ENCODE measurements at places on chromosomes 7 and 10.
A peak's percentile ranks its signal among the peaks of the same experiment; 100 is the strongest.

DNA sequence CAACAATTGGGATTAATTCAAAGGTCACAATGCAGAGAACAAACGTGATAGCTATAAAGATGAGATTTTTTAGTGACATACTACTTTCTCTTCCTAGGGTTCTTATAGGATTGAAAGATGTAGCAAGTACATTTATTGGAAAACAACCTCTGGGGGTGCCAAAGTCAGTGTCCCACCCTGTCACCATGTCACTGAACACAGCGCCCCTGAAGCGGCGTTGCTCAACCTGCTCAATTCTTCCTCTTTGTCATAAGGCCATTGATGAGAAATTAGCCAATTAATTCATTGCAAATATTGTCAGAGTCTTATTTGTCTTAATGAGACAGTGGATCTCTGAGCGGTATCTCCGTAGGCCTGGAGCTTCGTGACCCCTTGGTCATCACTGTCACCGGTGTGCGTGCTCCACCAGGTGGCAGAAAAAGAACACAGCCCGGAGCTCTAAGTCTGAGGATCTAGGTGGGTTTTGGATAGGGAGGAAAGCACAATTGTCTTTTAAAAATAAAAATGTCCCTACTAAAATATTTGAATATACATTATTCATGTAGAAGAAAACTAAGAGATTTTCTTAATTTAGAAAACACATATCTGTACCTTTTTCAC, 362.6 kb downstream of the PAXIP1 start:
- no peak overlapping the region for H3K27ac ChIP-seq
- no peaks in the 10 kb centered on the region for H3K4me1 ChIP-seq
- no peak for DNase-seq
- H3K27me3 ChIP-seq, result no peaks in the 10 kb centered on the region

DNA sequence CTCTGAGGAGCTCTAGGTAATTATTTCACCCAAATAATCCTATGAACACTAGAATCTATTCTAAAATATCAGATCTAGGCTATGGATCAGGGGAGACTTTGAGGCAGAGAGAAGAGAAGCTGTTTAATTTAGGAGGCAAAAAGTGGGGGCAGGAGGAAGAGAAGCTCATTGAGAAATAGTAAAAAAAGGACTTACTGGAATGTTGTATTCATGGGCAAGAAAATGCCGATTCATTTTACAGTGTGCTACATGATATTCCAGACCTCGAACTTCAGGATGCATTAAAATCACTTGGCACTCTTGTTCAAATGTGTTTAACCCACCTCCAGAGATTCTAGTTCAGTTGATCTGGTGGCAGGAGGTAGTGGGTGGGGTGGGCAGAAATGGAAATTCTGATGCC, 109.5 kb upstream of the ITGB1 start:
- no peaks in the 10 kb centered on the region for H3K4me1 ChIP-seq
- DNase-seq, result no peak
- H3K4me3 ChIP-seq, result no peak overlapping the region
- H3K27ac ChIP-seq, result no peak overlapping the region
- H3K36me3 ChIP-seq, result no peaks in the 10 kb centered on the region

GRCh38 chr10:97279121-97279815, 13.2 kb downstream of the ARHGAP19 start:
- peaks cover 9% of the 10 kb centered on the region for H3K4me1 ChIP-seq
- H3K27me3 ChIP-seq, result no peaks in the 10 kb centered on the region
- no peak overlapping the region for H3K4me3 ChIP-seq
- no peaks in the 10 kb centered on the region for H3K36me3 ChIP-seq
- peak overlapping the region; percentile 76 for H3K27ac ChIP-seq

DNA sequence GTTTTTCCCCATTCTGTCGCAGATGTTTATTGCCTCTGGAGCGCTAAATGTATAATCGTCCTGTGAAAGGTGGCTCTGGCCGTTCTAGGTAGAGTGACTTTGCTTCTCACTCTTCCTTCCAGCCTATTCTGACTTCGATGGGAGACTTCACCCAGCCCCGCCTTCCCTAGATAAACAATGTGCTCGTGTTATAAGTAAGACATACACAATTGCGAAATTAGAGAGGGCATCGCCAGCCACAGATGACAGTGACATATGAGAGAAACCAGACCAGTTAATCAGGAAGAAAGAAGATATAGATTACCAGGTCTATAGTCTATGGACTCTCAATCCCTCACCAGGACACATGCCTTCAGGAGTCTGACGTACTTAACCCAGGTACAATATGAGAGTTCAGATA, 1050.5 kb upstream of the AUTS2 start:
- DNase-seq, result no peak
- H3K27me3 ChIP-seq, result peaks cover 3% of the 10 kb centered on the region
- no peak overlapping the region for H3K27ac ChIP-seq
- H3K4me3 ChIP-seq, result no peak overlapping the region
- H3K36me3 ChIP-seq, result no peaks in the 10 kb centered on the region

- no peak overlapping the region for H3K27ac ChIP-seq
- H3K27me3 ChIP-seq, result no peaks in the 10 kb centered on the region
- DNase-seq, result no peak
- H3K4me3 ChIP-seq, result no peak overlapping the region
- H3K4me1 ChIP-seq, result no peaks in the 10 kb centered on the region
Observed at GRCh38 chr7:25369786-25370185, 141.5 kb upstream of the NPVF start.

DNA sequence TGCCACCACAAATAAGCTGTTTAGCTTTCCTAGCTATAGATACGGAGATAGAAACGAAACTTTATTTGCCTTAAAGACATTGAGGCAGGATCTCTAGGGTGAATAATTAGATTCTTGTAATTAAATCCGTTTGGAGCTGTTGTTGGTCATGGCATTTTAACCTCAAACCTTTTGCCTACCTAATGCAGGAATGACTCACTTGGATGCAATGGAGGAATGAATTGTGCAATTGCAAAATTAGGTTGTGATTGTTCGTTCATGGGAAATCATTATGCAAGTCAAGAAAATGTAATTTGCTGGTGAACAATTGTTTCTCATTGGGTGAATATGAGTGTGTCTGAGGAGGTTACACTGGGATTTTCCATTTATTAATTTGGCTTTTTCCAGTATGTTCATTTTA, 703.5 kb downstream of the GATA3 start:
- no peak overlapping the region for H3K27ac ChIP-seq
- H3K4me3 ChIP-seq, result no peak overlapping the region
- H3K27me3 ChIP-seq, result no peaks in the 10 kb centered on the region
- H3K36me3 ChIP-seq, result no peaks in the 10 kb centered on the region
- no peaks in the 10 kb centered on the region for H3K4me1 ChIP-seq

DNA sequence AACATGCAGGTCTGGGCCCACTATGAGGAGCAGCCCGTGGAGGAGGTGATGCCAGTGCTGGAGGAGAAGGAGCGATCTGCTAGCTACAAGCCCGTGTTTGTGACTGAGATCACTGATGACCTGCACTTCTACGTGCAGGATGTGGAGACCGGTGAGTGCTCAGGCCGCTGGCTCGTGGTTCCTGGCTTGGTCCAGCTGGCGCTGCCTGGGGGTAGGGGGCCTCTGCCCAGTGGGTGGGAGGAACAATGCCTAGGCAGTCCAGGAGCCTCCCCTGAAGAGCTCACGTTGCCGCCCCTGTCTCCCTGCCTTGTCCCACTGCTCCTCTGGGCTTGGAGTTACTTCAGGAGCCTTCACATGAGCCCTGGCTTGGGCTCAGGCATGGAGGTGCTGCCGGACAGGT, 50.1 kb upstream of the LRRC4 start:
- H3K4me3 ChIP-seq, result no peak overlapping the region
- no peaks in the 10 kb centered on the region for H3K27me3 ChIP-seq
- H3K36me3 ChIP-seq, result peaks cover 20% of the 10 kb centered on the region
- no peak for DNase-seq
- H3K4me1 ChIP-seq, result peaks cover 9% of the 10 kb centered on the region

DNA sequence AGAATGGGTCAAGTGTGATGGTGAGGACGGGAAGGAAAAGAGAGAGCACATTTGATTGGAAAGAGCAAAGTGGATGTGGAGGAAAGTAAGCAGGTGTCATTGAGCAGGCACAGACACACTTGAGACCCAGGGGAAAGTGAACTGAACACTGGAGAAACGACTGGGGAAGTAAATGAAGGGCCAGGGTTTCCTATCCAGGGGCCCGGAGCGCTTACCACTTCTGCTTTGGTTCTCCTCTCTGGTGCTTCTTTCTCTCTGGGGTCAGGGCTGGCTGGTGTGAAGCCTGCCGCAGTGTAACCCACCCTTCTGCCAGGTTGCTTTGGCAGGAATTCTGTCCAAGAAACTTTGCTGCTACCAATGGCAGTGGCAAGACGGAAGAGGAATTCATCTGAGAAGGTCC, 219.3 kb downstream of the SKAP2 start:
- no peak for DNase-seq
- H3K4me3 ChIP-seq, result no peak overlapping the region
- H3K36me3 ChIP-seq, result no peaks in the 10 kb centered on the region
- no peaks in the 10 kb centered on the region for H3K4me1 ChIP-seq
- no peaks in the 10 kb centered on the region for H3K27me3 ChIP-seq
- no peak overlapping the region for H3K27ac ChIP-seq

- peak; percentile 17 for DNase-seq
- H3K27ac ChIP-seq, result no peak overlapping the region
- no peak overlapping the region for H3K4me3 ChIP-seq
- H3K36me3 ChIP-seq, result no peaks in the 10 kb centered on the region
- no peaks in the 10 kb centered on the region for H3K4me1 ChIP-seq
Observed at GRCh38 chr7:128115336-128115820, 84.1 kb upstream of the LRRC4 start.

Measured in liver (tissue), 10 donors.